ENCODE measurements at places on chromosomes 3 and 15.

DNA sequence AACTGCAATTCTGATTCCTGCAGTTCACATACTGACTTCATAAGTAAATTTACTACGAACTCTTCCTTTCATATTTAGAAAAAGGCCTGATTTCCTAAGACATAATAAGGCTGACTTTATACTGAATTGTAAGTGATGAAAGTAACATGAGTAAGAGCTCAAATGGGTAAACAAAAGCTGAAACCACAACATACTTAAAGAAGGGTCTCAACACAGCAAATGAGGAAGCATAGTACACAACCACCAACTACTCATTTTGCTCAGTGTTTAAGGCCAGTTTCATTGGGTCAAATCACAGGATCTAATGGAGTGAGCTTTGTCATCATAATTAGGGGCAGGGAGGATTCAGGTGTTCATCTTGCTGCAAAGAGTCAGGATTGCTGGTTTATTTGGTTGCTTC, 81.4 kb downstream of the SETD2 start:
- no peak for DNase-seq

DNA sequence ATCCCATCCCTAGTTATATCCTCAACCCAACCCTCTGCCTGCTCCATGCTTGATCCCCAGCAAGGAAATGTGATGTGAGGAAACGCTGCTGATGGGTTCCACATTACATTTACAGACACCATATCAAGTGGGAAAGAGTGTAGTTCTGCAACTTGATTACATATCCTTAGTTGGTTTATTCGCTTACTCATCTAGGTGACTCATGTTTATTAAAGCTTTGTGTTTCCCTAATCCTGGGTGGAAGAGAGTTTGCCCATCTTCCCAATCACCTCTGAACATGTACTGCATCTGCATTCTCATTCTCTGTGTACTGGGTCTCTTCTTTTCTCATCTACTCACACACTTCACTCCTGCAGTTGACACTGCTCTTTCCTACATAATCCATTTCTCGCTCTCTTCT, 91.7 kb upstream of the PDZRN3 start:
- DNase-seq = no peak

DNA sequence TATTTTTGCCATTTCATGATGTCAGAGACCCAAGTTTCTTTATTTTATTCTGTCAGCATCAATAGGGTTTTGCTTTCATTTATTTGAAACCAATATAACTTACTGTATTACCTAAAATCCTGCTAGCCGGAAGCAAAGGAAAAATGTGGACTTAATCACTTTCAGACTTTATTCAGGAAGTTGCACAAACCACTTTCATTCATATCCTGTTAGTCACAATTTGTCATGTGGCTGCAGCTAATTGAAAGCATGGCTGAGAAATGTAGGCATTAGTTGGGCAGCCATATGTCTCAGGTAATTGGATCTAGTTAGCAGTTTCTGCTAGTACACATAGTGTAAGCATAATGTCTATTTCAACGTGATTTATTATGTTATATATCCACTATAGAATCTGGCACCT, 462.3 kb upstream of the SGO1 start:
- DNase-seq = no peak

GRCh38 chr3:42660131-42660715, 6.7 kb downstream of the ZBTB47 start:
- DNase-seq = no peak

GRCh38 chr3:14771593-14772497, 46.9 kb upstream of the FGD5 start:
- DNase-seq = no peak

- DNase-seq = no peak
Measured at GRCh38 chr3:181050738-181051137, 61.2 kb upstream of the DNAJC19 start.

GRCh38 chr3:39473452-39474125, 6.1 kb downstream of the MOBP start:
- no peak for DNase-seq

GRCh38 chr3:51304230-51304629, 80.9 kb upstream of the MANF start:
- DNase-seq = no peak

- no peak for DNase-seq
Measured at GRCh38 chr3:61807865-61808276, 246.5 kb downstream of the PTPRG start.

DNA sequence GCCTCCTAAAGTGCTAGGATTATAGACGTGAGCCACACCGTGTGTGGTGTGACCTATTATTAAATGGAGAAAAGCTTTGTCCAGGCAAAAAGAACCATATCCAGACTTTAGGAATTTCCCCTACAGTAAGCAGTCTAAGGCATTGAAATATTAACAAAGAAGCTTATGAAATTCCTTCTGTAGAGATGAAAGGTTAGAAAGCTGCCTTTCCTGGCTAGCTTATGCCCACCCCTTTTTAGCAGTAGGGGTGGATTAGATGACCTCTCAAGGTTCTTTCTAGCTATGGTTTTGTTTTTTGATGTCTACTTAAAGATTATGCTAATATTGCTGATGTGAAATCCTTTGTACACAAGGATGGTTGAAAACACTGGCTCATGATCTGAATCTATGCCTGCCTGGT, 13.9 kb downstream of the OXSM start:
- DNase-seq = no peak

GRCh38 chr3:190718097-190718496, 144.4 kb downstream of the GMNC start:
- no peak for DNase-seq

Data from activated CD4-positive, alpha-beta T cell treated with anti-CD3 and anti-CD28 coated beads, Interleukin-2, amount 50 U/mL, for 48 hours (primary cell).